ENCODE measurements at places on chromosomes 1 and 21.

- no peak for DNase-seq
These were observed 29.2 kb downstream of the OLFML3 start for GRCh38 chr1:114008480-114008941.

DNA sequence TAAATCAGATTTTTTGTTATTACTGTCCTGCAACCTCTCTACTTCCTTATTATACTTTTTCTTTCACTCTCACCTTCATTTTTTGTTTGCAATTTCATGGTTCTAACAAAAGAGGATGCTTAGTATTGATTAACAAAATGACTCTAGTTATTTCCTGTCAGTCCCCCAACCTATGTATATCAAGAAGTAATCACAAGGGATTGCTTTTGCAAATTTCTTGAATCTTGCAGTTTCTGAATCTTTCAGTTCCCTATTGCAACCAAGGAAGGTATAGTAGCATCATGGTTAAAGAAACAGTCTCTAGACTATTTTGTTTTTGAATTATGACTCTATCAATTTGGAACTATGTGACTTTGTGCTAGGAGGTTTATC lies 446.9 kb downstream of the NEGR1 start:
- no peak for DNase-seq

- no peak for DNase-seq
These were observed 24.2 kb downstream of the POFUT2 start for GRCh38 chr21:45263534-45263933.

- DNase-seq: no peak
These were observed 307.4 kb downstream of the KIF26B start for GRCh38 chr1:245462161-245462560.

DNA sequence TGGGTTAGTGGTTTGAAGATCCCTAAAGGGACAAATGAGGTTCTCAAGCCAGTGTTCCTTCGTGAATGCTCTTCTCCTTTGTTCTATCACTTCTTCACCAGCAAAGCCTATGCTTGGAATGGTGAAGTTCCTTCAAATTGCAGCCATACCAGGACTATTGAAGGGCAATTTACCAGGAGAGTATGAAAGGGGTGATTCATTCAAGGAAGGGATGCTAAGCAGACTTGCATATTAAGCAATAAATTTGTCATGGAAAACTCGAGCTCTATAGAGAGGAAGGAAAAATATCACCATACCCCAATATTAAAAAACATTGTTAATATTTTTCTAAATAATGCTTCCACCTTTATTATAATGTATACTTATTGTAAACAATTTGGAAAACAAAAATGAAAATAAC lies 9.3 kb upstream of the TSNAX start:
- DNase-seq: no peak

GRCh38 chr1:168676029-168676812 lies 52.8 kb downstream of the DPT start:
- no peak for DNase-seq

DNA sequence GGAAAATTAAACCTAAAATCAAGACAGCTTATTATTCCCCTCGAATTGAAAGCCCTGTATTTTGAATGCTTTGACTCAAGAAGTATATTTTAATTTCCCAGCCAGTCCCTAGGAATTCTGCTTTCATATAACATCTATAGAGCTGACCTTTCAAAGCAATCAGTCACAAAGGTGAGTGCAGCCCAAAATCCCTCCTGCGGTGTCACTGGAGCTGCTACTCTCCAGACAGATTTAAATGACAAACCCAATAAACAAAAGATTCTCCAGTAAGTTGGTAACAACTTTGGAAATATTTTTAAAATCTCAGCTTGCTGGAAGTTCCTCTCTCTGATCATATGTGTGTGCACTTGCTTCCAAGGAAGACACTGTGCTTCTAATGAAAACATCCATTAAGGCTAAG lies 14.7 kb downstream of the PLPP3 start:
- no peak for DNase-seq

DNA sequence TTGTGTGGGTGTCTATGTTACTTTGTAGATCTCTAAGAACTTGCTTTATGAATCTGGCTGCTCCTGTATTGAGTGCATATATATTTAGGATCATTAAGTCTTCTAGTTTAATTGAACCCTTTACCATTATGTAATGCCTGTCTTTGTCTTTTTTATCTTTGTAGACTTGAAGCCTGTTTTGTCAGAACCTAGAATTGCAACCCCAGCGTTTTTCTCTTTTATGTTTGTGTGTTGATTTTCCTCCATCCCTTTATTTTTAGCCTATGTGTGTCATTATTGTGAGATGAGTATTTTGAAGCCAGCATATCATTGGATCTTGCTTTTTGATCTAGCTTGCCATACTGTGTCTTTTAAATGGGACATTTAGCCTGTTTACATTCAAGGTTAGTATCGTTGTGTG lies 573.2 kb downstream of the BRINP3 start:
- DNase-seq: no peak

DNA sequence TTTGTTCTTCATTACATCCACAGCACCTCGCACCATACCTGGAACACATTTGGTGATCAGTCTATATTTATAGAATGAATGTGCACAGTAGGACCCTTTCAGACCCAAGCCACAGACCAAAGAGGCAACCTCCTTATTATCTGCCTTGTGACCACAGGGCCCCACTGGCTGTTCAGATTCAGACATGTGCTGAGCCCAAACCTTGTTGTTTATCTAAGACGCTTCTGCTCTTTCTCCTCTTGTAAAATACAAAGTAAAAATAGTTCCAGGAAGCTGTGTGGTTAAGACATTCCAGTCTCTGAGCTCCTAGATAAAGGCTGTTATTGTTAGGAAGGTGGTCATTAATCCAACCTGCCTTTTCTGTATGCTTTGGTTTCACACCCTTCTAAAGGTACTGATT lies 3.6 kb upstream of the SCMH1 start:
- peak; percentile 53 for DNase-seq

DNA sequence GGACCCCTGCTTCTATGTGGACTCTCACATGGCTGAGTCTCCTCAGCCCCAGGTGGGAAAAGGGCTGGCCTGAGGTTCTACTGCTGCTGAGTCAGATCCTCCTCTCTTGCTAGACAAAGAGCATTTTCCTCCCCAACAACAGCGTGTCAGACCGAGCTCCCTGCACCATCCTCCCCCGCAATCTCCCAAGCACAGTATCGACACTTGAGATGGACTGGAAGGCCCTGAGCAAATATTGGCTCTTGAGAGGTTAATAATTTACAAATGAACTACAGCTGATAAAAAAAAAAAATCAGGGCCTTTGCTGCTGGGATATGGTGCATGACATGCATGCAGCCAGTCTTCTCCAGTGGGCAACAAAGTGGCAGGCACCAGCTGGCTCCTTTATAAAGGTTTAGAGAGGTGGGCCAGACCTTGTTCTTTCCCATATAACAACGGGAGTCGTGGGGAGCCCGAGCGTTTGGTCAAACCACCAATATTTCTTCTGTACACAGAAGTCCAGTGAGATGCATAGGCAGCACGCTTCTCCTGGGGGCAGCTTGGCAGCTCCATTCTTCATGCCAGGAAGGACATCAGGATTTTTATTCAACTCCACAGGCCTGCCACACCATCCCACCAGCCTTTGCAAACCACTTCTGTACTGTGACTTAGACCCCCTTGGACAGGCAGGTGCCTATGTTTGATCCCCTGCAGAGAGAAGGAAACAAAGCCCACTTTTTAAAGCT lies 55.4 kb upstream of the CAMK1G start:
- DNase-seq: no peak

GRCh38 chr1:210233216-210233494 lies 559 bp downstream of the SERTAD4 start:
- no peak for DNase-seq

- DNase-seq: peak; percentile 33
These were observed 104.8 kb upstream of the GRIK1 start for GRCh38 chr21:30044447-30045064.

- DNase-seq: no peak
These were observed 10.3 kb upstream of the AGTRAP start for GRCh38 chr1:11725616-11726015.

DNA sequence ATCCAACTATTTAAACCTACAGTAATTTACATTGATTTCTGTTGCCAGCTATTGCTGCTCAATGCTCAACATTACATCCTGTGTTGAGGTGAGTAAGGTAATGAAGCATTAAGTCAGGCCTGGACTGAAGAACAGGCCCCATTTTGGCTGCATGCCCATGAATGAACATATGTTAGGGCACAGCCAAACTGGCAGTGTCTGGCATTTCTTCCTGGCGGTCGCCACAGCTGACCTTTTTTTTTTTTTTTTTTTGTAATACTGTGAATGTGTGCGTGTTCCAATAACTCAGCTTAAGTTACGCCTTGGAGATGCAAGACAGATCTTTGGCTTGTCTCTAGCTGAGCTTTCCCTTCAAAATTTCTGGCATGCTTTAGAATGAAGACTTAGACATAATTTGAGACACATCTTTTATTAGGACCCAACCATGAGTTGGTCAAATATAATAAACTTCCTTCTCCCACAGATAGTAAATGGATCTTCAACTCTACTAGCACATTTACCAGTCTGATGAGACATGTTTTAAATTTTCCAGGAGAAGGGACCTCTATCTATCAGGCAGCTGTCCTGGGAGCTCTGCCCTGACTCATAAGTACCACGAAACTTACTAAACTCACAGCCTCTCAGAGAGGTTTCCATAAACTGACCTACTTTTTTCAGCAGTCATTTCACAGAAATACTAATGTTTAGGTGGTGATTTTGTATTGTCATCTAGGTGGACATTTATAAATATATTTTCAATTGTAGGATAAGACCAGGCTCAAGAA lies 341.1 kb upstream of the RUNX1 start:
- DNase-seq: no peak

DNA sequence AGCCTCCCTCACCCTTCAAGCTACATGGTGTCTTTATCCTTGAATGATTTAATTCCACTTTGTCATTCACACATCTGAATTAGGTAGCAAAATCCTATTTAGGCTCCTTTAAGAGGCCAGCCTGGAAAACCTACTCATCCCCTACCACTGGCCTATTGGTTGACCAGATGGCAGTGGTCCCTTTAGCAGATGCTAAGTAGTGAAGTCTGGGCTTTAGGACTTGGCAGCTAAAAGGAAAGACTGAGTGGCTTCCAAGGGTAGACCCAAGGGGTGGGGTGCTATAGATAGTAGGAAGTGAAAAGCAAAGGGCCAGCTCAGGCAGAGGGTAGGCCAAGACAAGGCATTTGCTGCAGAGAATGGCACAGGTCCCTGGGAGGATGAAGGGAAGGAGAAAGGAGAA lies 46.6 kb downstream of the KCNJ6 start:
- DNase-seq: no peak

DNA sequence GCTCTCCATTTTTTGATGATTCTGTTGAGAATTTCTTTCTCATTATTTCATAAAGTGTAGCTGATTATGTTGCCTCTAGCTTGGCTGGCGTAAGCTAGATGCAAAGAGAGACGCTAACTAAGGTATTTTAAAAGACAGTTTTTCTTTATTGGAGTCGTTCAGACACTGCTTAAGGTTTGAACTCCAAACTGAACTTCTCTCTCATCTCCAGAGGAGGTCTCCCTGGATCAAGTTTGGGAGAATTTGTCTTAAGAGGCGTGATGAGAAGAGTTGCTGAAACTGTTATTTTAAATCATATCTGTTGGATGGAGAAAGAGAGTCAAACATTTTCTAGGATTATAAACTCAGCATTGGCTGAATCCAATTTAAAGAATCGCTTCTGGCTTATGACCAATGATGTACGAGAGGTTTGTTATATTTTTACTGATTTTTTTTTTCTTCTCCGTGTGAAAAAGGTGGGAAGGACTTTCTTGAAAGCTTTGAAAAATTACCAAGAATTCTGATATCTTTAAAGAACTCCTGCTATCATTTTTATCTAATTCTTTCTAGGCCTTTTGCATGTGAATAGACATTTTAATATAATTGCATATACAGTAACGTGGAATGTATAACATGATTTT lies 34.0 kb downstream of the MAP3K7CL start:
- peak; percentile 76 for DNase-seq

GRCh38 chr1:40592107-40592803 lies 60.8 kb downstream of the ZNF684 start:
- peak; percentile 65 for DNase-seq

DNA sequence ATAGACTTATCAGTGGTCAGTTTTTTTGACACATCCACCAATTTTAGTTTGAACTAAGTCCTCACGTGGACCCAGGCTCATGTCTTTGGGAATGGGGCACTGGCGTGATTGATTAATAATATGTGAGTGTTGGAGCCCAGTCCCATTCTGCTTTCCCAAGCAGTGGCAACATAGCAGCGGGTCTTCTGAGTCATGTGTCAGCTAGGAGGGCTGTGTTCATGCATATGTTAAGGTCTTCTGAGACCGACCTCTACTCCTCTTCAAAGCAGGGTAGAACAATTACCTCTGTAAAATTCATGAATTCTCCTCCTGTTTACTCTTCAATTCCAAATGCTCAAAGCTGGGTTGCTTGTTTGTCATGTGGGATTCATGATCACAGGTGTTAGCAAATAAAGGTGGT lies 291.3 kb downstream of the CAMTA1 start:
- no peak for DNase-seq

DNA sequence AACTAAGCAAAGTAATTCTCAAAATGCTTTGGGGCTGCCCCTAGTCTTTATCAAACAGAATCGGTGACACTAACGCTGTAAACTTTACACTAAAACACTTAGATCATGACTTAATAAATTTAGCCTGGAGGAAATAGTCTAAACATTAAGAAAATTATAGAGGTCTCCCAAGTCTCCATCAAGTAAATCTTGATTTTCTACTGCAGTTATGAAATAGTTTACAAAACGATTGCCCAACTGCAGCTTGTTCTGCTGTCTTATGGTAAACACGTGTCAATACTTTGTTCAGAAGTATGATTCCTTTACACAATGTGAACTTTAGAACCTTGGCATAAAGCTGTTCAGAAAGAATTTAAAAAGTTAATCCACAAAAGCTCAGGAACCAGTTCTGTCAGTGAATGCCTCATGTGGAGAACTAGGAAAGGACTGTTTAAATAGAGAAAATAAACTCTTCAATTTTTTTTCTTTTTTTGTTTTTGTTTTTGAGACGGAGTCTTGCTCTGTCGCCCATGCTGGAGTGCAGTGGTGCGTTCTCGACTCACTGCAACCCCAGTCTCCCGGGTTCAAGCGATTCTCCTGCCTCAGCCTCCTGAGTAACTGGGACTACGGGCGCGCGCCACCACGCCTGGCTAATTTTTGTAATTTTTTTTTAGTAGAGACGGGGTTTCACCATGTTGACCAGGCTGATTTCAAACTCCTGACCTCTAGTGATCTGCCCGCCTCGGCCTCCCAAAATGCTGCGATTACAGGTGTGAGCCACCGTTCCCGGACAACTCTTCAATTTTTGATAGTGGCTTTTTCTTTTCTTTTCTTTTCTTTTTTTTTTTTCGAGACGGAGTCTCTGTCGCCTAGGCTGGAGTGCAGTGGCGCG lies 1.6 kb downstream of the DDI2 start:
- DNase-seq: no peak

GRCh38 chr1:113860891-113861290 lies 10.6 kb downstream of the PTPN22 start:
- DNase-seq: no peak
